ENCODE measurements at places on chromosomes 2 and 18.

- DNase-seq = no peak
Observed at GRCh38 chr18:9546468-9546867, 67.9 kb downstream of the PPP4R1 start.

- DNase-seq = no peak
Observed at GRCh38 chr2:33134791-33135560, 188.2 kb downstream of the LTBP1 start.

GRCh38 chr2:144011098-144011497 is 508.8 kb downstream of the ZEB2 start:
- no peak for DNase-seq

- DNase-seq = no peak
Observed at GRCh38 chr2:128625963-128626759, 307.5 kb upstream of the HS6ST1 start.

DNA sequence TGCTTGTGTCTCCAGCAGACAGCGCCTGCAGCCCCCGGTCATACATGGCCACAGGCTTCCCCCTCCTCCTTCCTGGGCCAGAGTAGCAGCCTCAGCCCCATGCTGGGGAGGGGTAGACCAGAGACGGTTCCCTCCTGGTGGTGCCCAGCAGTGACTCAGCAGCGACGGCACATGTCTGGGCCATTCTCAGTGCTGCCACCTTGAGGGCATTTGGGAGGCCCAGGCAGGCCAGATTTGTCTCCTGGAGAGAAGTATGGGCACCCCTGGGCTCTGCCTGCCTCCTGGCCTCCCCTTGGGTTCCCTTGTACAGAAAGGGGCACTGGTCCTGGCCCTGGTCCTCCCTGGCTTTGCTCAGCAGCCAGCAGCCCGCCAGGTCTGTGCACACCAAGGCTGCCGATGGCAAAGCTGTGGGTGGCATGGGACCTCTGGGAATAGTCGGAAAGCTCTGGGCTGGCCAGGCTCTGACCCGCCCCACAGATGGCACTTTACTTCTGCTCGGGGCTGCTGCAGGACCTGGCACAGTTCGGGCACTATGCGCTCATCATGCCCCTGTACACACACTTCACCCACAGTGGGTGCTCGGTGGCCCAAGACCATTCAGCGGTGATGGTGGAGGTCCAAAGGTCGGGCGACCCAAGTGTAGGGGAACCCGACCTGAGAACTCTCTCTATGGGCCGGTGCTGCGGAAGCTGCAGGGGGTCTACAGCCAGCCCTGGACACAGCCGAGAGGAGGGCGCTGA is 11.4 kb upstream of the ALPI start:
- no peak for DNase-seq

GRCh38 chr18:9619545-9619944 is 5.2 kb upstream of the PPP4R1 start:
- DNase-seq = no peak

DNA sequence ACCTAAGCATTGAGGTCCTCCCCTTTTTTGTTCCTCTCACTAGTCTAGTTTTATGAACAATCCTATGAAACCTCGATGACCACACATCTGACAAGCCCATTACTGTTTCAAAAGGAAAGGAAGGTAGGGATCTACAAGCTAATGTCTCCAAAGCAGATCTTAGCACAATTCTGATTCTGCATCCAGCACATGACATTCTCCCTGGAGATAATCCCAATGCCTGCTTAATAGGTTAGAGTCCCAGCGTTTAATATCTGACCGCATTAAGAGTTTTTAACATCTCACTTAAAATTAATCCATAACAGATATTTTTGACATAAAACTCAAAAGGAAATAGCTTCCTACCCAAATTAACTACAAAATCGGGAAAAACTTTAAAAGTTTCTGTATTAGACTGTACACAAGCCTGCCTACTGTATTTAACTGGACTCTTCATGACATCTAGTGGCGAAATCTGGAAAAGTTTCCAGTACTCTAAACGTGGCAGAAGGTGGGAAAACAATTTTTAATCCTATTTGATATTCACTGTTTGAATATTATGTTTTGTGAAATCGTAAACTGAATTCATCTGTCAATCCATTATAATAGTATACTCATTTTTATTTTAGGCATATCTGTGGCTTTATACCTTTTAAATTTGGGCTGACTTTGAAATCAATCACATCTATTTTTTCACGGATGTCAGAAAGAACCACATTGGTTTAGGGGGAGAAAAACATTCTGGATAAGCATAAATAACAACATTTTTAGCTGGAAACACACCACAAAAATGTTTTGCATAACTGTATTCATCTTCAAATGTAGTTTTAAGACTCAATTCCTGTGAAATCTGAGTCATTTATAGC is 62.4 kb downstream of the TXNL1 start:
- DNase-seq = no peak

GRCh38 chr2:167756446-167756845 is 490.9 kb downstream of the STK39 start:
- DNase-seq = no peak

- peak; percentile 5 for DNase-seq
Observed at GRCh38 chr18:32930695-32931301, 158.0 kb upstream of the KLHL14 start.
